ENCODE measurements at places on chromosomes 2 and 18.

- no peak for DNase-seq
Observed at GRCh38 chr2:239362507-239362906, 38.3 kb downstream of the HDAC4 start.

GRCh38 chr2:160310118-160310828 lies 110.2 kb upstream of the ITGB6 start:
- DNase-seq, result no peak

DNA sequence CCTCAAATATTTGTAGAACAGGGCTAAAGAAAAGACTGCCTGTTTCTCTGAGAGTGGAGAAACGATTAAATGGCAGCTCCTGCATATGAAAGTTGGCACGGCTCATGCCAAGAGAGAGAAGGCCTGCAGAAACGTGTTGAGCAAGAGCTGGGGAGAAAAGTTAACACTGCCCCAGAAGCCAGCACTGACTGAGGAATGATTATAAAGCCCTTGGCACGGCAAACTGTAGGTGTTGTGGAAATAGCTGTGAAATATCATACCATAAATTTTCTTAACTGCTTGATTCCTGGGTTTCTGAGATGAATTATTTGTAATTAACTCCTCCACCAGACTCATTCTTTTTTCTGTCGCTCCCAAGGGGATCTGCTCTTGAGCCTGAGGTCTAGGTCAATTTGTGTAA lies 4.3 kb downstream of the FRZB start:
- no peak for DNase-seq

DNA sequence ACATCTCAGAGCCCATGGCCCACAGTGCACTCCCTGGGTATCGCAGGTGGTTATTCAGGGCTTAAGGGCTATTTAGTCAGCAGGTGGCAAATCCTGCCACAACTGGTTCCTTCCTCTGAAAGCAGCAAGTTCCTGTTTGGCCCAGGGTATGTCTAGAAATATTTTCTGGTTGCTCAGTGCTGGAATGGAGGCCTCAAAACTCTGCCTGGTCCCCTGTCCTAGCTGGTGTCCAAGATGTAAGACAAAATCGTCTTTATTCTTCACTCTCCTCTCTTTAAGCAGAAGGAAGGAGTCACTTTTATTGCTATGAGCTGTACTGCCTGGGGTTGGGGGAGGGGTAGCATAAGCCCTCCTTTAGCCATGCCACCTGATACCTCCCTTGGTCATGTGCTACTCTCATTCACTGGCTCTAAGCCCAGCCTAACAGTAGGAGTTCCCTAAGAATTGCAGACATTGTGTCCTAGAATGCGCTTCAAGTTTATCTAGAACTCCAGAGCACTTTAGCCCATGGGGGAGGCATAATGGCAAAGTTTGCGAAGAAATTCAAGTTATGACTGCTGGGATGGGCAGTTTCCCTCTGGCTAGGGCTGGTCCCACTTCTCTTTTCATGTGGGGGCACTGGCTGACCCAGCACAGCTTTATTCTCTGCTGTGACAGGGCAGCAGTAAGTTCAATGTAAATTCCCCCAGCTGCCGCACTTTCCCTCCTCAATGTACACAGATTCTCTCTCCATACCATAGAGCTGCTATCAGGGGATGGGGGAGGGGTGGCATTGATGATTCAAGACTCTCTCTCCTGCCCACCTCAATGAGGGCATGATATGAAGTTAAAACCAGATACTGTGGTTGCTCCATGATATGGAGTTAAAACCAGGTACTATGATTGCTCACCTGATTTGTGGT lies 27.1 kb upstream of the CWC22 start:
- DNase-seq, result peak; percentile 3

DNA sequence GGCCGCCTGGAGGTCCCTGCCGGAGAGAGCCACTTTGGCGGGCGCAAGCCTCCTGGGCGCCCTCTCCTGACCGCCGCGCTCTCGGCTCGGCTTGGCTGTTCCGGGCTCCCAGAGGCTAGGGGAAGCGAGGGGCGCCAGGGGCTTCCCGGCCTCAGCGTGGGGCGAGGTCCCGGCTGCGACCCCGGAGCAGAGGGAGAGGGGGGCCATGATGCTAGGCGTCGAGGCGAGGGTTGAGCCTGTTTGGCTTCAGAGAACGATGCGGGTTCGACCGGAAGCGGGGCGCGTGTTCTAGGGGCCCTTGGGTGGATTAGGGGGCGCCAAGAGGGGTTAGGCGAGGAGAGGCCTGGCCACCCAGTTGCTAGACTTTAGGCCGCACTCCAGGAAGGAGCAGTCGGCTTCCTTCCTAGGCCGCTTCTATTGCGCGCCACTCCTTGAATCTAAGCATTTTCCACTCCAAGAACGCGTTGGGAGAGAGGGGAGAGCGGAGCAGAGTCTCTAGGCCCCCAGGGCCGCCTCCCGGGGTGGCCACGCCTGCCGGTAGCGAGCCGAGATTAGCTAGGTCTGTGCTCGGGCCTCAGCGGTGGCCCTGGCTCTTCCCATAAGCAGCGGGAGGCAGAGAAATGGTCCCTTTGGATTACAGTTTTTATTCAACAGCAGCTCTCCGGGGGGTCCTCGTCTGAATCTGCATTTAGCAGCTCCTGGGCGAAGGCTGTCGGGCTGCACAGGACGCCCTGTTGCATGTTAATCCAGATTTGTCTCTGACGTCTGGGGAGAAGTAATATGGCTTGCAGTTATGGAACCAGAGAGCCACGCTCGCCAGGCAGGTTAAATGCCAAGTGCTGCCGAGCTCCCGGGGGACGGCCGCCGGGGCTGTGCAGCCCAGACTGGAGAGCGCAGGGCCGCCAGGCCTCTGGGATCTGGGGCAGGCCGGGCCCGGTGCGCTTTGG lies 11.3 kb downstream of the MEIS1 start:
- no peak for DNase-seq

DNA sequence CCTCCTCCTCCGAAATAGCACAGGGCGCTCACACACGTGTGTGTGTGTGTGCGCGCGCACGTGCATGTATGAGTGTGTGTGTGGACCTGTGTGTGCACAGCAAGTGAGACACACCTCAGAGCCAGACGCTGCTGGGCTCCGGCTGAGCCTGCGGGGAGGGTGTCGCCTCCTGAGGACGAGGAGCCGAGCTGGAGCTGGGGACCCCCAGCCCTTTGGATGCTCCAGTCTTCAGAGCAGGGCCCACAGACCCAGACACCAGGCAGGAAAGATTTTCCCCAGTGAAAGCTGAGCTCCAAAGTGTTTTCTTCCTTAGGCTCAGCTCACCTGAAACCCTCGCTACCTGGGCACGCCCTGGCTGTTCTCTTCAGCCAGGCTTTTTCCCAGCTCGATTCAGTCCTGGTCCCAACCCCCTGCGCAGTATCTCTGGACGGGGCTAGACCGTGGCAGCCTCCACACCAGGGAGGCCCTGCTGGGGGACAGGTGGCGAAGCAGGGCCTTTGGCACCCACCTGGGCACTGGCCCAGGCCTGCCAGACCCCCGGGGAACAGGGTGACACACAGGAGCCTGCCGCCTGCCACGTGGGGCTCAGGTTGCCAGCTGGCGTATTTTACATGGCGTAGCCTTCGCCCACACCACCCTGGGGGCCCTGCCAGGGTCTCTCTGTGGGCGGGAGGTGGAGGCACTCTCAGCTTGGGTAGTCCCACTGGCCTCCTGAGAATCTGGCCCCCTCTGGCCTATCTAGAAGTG lies 36.2 kb downstream of the PDIA6 start:
- no peak for DNase-seq

GRCh38 chr2:170019060-170019805 lies 158.7 kb upstream of the MYO3B start:
- DNase-seq, result no peak

GRCh38 chr2:208548700-208549099 lies 142.1 kb downstream of the PTH2R start:
- no peak for DNase-seq

- no peak for DNase-seq
Observed at GRCh38 chr2:241465543-241465942, 42.8 kb downstream of the STK25 start.

DNA sequence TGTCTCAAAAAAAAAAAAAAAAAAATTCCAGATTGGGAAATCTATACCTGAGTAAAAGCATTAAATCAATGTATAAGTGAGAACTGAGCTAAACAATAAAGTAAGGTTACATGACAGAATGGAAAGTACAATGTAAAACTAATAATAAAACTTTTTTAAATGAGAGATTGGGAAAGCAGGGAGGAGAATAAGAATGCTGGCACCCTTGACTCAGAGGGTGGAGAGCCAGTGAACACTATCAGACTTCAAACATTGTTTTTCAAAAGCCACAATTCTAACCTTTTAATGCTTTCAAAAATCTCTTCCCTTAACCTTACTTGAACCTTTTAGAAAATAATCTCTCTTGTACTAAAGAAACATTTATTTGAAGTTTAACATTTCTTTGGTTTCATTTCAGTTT lies 63.5 kb downstream of the TBC1D8 start:
- no peak for DNase-seq

Data from MV-4-11 (cell line).